ENCODE measurements at places on chromosomes 2 and 18.

DNA sequence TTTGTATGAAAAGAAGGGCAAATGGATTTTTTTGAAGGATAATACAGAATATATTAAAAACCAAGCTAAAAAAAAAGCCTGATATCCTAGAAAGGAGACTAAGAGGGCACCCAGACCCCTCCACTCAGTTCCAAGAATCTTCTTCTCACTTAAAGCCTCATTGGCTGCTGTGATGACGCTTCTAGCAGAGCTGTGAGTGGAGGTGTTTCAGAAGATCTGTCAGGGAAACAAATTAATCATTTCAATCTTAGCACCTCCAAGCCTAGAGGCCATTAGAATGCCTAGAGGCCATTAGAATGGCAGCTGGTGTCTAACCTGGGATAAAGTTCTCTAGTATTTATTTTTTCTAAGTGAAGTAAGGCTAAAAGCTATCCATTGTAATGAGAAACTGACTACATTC lies 164.2 kb upstream of the TMEM200C start:
- no peak for DNase-seq

- DNase-seq: peak; percentile 46
These were observed 155.9 kb downstream of the WDPCP start for GRCh38 chr2:63432373-63432772.

GRCh38 chr2:213148572-213149261 lies 2.7 kb downstream of the IKZF2 start:
- peak; percentile 20 for DNase-seq

GRCh38 chr18:59383851-59384250 lies 24.8 kb upstream of the LMAN1 start:
- DNase-seq: no peak

- no peak for DNase-seq
These were observed 88.5 kb downstream of the TGIF1 start for GRCh38 chr18:3538456-3538855.

DNA sequence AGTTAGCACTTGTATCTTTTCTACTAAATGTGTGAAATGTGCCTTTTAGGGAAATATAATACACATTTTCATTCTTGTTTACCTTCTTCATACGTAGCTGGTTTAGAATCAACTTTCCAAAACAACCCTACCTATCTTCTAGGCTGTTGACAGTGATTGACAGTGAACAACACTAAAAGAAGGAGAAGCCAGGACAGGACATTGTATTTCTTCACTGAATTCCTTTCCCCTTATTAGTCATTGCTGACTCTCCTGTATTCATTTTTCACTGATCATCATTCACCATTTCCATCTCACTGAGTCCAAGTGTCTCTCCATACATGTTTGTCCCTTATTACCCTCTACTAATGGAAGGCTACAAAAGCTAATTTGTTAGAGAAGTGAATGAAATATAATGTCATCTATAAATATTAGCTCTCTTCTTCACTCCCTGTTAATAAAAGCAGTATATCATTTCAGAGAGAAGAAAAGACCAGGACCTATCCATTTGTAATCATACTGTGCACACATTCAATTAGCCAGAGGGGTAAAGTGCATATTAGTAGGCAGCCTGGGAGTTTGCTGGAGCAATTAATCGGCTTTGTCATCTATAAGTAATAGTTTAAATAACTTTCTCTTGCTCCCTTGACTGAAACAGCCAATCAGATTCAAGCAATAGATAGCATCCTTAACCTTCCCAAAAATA lies 192.5 kb upstream of the FOSL2 start:
- DNase-seq: peak; percentile 23

GRCh38 chr2:142586693-142587580 lies 290.5 kb upstream of the KYNU start:
- no peak for DNase-seq

- DNase-seq: no peak
These were observed 72.6 kb upstream of the ZNF532 start for GRCh38 chr18:58792086-58792485.

- peak; percentile 95 for DNase-seq
These were observed 2.2 kb downstream of the MPP4 start for GRCh38 chr2:201696151-201696659.

DNA sequence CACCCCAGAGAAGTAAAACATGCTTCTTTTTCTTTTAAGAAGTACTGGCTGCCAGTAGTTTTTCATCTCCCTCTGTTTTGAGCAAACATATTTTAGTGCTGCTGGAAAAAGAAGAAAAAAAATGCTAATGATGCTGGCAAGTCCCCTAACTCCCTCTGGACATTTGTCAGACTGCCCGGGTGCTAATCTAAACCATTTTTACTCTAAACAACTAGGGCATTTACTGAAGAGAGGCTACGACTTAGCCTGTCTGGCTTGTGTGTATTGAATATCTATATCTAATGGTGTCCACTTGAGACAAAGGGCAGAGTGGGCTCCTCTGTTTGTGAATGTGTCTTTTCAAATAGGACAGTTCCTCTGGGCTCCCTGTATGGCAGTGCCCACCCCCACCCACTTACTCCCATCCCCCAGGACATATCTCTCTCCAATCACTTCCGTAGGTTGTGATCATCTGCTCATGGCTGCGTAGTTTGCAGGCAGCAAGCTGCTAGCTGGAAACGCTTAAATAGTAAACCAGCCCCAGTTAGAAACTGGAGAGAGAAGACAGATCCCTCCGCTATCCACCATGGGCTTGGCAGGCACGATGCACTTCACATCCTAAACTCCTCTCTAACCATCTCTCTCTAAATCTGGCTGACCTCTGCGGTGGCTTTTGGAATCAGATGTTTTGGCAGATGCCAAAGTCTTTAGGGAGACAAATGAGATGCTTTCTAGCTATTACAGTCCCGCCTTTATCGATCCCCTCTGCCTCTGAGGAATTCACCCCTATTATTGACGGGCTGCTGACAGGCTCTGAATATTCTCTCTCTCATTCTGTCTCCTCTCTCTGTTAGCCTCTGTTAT lies 58.3 kb downstream of the DOCK10 start:
- peak; percentile 49 for DNase-seq

DNA sequence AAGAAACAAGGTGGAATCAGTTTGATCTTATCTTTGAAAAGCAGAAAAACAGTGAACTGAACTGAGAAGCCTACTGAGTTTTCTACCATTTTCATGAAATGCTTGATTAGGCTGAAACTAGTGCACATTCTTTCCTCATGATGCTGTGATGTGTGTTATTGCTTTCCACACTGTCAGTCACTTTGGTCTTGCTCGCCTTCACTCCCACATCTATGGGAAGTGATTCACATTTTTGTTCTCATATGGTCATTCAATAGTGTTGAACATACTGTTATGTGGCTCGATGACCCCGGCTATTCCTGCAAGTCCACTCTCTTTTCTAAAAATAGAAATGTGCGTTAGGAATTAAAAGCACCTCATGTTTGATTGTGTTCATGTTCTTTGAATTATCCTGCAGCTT lies 129.7 kb downstream of the TGIF1 start:
- DNase-seq: peak; percentile 95

- DNase-seq: no peak
These were observed 2.7 kb downstream of the METTL5 start for GRCh38 chr2:169822036-169822435.

DNA sequence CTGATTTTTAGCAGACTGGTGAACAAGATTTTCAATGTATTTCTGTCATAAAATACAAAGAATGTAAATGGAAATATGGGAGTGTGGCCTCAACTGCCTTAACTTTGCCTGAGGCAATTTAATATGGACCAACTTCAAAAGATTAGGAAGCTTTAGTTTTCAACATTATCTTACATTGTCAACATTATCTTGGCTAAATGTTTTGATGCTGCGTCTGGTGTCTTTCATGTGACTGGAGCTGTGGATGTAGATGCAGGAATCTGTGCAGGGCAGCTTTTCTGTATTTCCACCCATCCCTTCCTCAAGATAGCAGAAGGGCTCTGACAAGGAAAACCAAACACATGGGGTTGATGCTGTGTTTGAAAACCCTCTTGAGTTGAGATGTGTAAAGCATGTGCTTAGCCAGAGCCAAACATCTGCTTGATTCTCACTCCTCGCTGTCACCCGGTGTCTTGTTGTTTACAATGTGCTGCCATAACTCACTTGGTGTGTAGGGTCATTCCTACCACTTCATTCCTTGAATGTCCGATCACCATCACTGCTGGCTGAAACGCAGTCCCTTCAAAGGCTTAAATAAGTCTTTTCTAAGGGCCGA lies 33.0 kb downstream of the COPS8 start:
- DNase-seq: peak; percentile 57

GRCh38 chr2:196162586-196163175 lies 8.7 kb downstream of the STK17B start:
- no peak for DNase-seq

- DNase-seq: no peak
These were observed 13.2 kb downstream of the PRELID3A start for GRCh38 chr18:12420821-12421421.

DNA sequence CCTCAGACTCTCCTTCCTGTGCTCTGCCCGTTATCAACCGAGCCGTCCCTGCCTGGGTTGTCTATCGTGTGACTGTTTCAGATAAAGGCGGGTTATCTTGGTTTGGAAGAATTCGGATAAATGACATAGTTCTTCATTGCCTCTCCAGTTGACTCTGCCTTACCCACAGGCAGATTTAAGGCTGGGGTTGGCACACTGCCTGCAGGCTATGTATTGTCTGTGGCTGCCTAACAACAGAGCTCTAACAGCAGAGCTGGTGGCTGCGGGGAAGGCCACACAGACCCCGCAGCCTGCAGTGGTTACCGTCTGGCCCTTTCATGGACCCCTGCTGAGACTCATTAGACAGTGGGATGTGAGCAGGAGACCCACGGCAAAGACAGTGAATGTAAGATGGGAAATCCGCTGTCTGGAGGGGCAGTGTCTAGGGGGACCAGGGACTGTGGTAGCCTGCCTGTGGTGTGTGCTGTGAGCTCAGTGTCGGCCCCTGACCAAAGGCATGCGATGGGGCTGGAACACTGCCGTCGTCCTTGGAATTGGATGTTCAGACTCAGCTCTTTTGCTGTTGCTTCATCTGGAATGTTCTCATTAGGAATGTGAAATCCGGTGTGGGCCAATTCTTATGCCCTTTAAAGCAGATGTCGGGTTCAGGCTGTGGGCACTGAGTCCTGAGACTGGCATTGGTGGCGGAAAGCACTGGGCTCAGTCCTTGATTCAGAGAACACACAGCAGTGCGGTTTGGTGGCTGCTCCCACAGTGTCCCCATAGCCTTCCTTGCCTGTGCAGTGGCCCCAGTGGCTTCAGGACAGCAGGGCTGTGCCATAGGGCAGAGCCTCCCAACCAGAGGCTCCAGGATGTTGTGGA lies 44.5 kb downstream of the SH3RF3 start:
- DNase-seq: peak; percentile 93

DNA sequence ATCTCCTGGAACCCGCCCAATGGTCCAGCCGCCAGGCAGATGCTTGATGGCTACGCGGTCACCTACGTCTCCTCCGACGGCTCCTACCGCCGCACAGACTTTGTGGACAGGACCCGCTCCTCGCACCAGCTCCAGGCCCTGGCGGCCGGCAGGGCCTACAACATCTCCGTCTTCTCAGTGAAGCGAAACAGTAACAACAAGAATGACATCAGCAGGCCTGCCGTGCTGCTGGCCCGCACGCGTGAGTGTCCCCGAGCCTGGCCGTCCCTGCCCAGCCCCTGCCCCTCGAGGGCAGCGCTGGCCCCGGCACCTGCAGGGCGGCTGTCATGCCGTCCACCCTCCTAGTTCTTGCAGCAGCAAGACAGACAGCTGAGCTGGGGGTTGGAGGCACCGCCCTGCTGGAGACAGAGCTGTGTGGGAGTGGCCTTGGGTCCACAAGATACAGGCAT lies 36.7 kb downstream of the MTERF4 start:
- no peak for DNase-seq

DNA sequence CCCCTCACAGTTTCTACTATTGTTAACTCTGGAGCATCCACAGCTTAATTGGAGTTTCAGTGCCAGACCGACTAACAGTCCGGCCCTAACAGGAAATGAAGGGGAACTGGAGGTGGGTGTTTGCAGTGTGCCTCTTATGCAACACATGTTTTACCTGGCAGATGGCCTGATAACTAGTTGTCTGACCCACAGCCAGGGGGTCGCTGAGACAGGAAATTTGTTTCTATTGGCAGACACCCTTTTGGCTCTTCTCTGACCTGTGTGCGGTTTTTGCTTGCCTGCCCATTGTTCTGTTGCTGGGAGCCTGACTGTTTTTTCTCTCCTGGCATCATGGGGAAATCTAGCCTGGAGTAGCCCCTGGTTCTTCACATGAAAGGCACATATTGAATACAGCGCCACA lies 1329.8 kb downstream of the DSC3 start:
- DNase-seq: no peak
